Trophoblast cell (in vitro differentiated cells and primary cell): ENCODE measurements at places on chromosomes 6 and 20.

DNA sequence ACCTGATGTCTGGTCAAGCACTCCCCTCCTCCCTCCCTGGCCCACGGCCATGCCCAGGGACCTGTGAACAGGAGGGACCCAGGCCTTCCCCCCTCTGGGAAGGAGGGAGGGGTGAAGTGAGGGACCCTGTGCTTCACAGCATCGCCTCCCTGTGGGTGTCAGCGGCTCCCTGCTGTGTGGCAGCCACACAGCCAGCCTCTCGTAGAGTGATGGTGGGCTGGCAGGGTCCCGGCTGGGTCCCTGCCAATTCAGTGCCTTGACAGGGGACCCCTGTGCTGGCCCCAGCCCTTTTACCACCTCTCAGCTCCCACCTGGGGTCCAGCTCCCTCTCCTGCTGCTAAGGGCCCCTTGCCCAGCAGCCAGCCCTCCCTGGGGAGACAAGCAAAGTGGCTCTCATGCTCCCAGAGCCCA, 31.3 kb upstream of the GRM4 start:
- DNase-seq = no peak

- DNase-seq = no peak
Observed at GRCh38 chr6:166907373-166907841, 48.9 kb downstream of the RNASET2 start.

DNA sequence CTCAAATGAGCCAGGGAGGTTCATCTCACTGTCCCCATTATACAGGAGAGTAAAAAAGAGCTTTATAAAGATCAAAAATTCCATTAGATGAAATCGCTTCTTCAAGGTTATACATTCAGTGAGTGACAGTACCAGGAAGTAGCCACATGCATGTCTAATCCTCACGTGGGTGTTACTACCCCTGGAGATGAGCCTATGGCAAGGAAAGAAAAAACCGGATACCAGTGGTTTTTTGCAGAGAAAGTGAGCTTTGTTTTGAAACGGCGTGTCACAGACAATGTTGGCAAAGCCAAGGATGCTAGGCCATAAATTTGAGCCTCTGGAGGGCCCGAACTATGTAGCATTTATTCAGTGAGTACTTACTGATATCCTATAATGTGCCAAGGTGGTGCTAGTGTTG, 215.0 kb upstream of the RIN2 start:
- DNase-seq = no peak

- DNase-seq = no peak
Observed at GRCh38 chr20:50258790-50259483, 68.3 kb downstream of the CEBPB start.

DNA sequence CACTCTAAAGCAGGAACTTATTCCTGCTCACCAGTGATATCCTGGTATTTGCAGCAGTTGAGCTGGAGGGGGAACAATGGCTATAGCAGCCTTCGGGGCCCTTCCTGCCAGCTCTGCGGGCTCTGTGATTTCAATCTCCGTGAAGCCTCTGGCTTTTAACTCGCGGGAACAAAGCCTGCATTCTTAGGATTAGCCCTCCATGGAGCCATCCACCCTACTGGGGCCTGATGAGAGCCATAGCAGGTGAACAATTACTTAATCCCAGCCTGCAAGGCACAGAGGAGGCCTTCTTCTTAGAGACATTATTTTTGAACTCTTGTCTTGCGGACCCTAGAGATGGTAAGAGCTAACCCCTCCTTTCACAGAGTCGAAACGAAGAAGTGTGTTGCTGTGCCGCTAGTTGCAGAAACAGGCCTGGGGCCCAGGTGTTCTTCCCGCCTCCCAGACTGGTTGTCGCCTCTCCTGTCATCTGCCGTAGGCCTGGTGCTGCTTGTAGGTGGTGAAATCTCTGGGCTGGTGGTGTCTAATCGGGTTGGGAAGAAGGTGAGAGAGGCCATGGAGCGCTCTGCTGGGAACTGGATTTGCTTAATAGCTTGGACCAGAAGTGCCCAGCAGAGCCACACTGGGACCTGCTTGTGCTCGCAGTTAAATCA, 9.7 kb downstream of the GHRH start:
- DNase-seq = peak; percentile 21

- no peak for DNase-seq
Observed at GRCh38 chr20:25199473-25200260, 4.2 kb downstream of the ENTPD6 start.

GRCh38 chr20:47175493-47175892, 181.0 kb downstream of the ZMYND8 start:
- DNase-seq = no peak

- no peak for DNase-seq
Observed at GRCh38 chr20:4795394-4795793, 73.7 kb downstream of the PRND start.

DNA sequence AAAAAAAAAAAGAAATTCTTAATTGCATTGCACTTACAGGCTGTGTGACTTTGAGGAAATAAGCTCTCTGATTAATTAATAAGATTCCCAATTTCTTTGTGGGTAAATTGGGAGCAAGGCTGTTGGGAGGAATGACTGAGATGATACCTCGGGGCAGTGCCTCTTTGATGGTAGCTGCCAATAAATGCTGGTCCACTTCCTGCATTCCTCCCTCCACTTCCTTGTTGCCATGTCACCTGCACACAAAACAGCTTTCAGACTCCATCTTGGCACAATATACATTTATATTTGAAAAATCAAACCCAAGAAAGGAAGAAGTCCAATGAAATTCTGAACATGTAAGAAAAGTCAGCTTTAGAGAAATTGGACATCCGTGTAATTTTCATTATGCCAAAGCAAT, 45.1 kb downstream of the MTHFD1L start:
- no peak for DNase-seq

DNA sequence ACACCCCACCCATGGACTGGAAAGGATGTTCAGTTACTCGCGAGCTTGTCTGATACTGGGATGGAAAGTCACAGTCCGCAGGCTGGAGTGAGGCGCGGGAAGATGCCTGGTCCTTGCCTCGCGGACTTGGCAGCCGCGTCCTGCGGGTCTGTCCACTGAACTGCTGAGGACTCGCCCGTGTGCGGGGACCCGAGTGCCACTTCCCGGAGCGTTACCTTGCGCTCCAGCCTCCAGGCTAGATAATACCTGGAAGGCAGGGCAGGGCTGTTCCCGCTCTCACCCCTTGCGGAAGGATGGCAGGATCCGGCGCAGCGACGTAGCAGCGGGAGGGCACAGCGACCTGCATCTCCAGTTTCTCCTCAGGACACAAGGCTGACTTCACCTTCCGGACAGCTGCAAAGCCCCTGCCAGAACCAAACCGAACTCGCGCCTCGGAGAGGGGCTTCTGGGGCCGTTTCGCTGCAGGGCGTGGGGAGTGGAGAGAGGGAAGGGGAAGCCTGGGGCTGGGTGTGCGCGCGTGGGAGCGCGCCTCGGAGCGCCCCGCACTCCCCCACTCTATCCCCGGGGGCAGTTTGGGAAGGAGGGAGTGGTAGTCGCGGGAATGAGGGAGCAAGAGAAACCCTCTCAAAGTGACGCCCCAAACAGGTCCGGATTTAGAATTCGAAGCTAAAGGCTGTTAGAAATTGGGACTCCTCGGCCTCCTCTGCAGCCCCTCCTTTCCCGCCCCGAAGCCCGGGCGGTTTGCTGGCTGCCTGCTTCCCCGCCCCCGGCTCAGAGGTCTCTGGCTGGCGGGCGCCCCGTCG, at the start of gene KCNQ5:
Gene KCNQ5 (plus strand): TSS at position 774 of the 803 bp plus-strand sequence.
- DNase-seq = peak; percentile 14

- DNase-seq = no peak
Observed at GRCh38 chr6:87897663-87898062, 150.0 kb upstream of the SPACA1 start.

DNA sequence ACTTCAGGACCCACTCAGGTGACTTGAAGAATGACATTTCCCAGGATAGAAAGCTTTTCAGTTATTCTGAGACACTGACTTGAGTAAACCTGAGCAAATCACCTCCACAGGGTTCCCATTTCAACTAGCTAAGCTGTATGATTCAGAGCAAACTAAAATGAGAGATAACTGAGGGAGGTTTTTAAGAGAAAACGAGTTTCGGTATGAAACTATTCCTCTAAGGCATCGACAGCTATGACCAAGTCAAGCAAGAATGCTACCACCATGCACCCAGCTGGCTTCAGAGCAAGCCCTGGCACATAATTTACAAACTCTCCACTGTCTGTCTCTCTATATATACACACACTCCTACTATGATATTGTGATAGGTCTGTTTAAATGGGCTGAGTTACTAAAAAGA, 75.4 kb downstream of the PERP start:
- peak; percentile 81 for DNase-seq

DNA sequence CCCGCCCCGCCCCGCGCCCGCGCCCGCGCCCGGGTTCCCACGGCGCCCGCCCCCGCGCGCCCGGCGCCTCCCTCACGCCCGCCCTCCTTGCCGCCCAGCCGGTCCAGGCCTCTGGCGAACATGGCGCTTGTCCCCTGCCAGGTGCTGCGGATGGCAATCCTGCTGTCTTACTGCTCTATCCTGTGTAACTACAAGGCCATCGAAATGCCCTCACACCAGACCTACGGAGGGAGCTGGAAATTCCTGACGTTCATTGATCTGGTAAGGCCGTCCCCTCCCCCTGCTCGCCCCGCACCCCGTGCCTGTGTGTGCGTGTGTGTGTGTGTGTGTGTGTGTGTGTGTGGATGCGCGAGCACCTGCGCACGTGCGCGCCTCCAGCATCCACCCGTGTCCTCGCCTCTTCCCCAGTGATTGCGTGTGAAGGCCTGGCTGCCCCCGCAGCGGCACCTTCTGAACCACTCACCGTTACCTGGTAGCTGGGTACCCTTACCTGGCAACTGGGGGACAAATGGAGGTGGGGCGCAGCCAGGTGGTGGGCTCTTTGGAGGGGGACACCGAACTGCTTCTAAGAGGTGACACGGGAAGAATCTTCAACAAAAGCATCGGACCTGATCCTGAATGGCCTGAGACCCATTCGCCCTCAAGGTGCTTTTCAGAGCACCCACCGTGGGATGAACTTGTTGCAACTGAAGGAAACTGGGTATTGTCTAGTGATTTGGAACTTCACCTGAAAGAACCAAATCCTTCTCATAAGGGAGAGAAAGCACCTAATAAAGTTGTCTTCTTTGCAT, at the start of gene AIG1:
Gene AIG1 (plus strand): TSS at position 84 of the 791 bp plus-strand sequence. CDS start 37 bp downstream, at position 121.
- no peak for DNase-seq

- no peak for DNase-seq
Observed at GRCh38 chr6:121533321-121533841, 97.9 kb downstream of the GJA1 start.

DNA sequence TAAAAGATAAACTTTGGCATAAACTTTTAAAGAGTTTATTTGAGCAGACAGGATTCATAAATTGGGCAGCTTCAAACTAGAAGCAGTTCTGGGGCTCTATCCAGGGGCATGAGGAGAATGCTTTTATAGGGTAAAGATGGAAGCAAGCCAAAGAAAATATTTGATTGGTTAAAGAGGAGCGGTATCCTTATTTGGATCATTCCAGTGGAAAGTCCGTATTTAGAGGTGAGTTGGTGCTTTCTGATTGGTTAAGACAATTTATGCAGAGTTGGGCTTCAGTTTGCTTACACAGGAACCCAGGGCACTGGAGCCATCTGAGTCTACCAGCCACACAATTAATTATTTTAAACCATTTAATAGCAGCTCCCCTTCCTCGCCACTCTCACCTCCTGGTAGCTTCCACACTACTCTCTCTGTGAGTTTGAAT, 37.9 kb upstream of the RNF217 start:
- no peak for DNase-seq

GRCh38 chr6:167674486-167674885, 152.2 kb upstream of the AFDN start:
- no peak for DNase-seq

GRCh38 chr20:58518387-58518786, 3.2 kb upstream of the APCDD1L start:
- no peak for DNase-seq

GRCh38 chr6:168210239-168211105, 109.1 kb downstream of the DACT2 start:
- DNase-seq = no peak

GRCh38 chr20:59437601-59438031, 137.2 kb downstream of the EDN3 start:
- no peak for DNase-seq

DNA sequence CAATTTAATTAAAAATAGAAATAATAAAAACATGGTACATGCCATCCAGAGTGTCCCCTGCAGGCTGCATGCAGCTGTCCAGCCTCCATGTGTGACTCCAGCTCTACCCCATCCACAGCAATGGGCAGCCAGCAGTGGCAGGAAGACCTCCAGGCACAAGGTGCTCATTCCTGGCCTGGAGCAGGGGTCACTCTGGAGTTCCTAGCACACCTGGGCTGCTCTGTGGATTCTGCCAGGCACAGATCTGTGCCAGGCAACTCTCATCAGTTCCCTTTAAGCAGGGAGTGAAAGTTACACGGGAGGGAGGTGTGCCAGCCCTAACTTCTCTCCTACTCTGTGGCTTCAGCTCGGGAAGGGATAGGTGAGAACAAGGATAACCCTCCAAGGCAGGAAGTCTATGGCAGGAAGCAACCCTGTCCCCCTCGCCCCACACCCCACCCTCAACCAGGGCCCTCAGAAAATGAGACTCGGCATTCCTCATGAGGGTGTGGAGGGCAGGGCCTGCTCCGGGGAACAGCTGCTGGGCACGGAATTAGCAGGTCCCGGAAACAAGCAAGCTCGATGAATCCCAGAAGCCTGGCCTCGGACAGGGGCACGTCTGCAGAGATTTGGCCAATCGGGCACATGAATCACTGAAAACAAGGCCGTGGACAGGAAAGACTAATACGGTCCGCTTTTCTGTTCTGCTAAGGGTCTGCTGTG, 10.0 kb downstream of the JPH2 start:
- DNase-seq = no peak

DNA sequence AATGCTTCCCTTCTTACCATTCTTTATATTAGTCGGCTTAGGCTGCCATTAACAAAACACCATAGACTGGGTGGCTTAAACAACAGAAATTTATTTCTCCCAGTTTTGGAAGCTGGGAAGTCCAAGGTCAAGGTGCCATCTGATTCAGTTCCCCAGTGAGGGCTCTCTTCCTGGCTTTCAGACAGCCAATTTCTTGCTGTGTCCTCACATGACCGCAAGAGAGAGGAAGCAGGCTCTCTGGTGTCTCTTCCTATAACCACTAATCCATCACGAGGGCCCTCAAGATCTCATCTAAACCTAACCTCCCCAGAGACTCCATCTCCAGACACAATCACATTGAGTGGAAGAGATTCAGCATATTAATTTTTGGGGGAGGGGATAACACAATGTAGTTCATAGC, 193.0 kb upstream of the SGK1 start:
- DNase-seq = peak; percentile 4

GRCh38 chr6:143578054-143578453, 66.5 kb upstream of the FUCA2 start:
- no peak for DNase-seq

DNA sequence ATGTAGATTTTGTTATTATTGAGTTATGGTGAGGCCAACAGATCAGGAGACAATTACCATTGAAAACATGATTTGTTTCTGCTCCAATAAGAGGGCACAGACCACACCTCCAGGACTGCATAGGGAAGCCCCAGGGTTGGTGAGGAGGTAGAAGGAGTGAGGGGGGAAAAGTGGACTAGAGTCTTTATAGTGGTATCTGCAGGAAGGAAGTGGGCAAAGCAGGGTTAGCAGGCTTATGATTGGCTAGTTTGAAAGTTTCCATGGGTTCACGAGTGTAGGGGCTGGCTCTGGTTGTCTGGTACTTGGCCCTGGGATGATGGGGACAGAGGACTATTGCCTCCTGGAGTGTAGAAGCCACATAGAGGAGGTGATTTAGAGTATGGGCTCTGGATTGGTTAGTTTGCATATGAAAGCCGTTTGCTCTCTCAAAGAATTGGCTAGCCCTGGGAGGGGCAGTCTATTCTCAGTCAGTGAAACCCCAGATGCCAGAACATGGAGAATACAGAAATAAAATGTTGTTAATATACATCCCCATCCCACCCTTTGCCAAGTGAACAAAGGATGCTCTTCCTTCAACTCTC, 156.6 kb downstream of the KLHL32 start:
- DNase-seq = no peak

GRCh38 chr6:144730088-144730645, 445.0 kb downstream of the UTRN start:
- peak; percentile 4 for DNase-seq
